ENCODE measurements at places on chromosomes 3 and 15. TPM values are rescaled to one million over a fixed set of nuclear protein-coding genes. Genes with fewer than 3 reads are reported as not detected.

Gene DAZL
- total RNA-seq, result not detected

Gene FANCD2OS
- not detected for total RNA-seq

Gene ANKDD1A
- 2.7 TPM for total RNA-seq

Gene ISLR2
- not detected for total RNA-seq

Gene HYAL1
- total RNA-seq, result 3.1 TPM

Gene ERC2
- 0.30 TPM for total RNA-seq

Gene RGMA
- 5.7 TPM for total RNA-seq

Gene TXNRD3
- total RNA-seq, result 6.1 TPM

Gene PLS1
- total RNA-seq, result 2.2 TPM

Gene LMAN1L
- not detected for total RNA-seq

Gene SLC28A2
- not detected for total RNA-seq

Gene IQCF5
- total RNA-seq, result not detected

Gene A4GNT
- not detected for total RNA-seq

Gene ACKR2
- under 0.01 TPM for total RNA-seq

Gene LEO1
- total RNA-seq, result 17.5 TPM
